ENCODE measurements at places on chromosomes 16 and 17. TPM values are rescaled to one million over a fixed set of nuclear protein-coding genes. Genes with fewer than 3 reads are reported as not detected.

The GCGR gene
- not detected for total RNA-seq

The EPX gene
- not detected for total RNA-seq

The SPATA32 gene
- not detected for total RNA-seq

The HOXB4 gene
- total RNA-seq, result not detected

The TK2 gene
- 20.0 TPM for total RNA-seq

The C16orf78 gene
- total RNA-seq, result not detected

The ZFPM1 gene
- total RNA-seq, result 1.2 TPM

The NPIPA8 gene
- 4.9 TPM for total RNA-seq

The CNGB1 gene
- total RNA-seq, result 1.2 TPM

The SCARF1 gene
- 3.3 TPM for total RNA-seq

The NPB gene
- total RNA-seq, result 1.2 TPM

The USP6 gene
- under 0.01 TPM for total RNA-seq

The SUZ12 gene
- total RNA-seq, result 35.1 TPM

The OTOP3 gene
- total RNA-seq, result not detected

The BAHCC1 gene
- total RNA-seq, result 5.7 TPM

The GAS2L2 gene
- total RNA-seq, result under 0.01 TPM

The KRTAP1-5 gene
- total RNA-seq, result not detected

The ZP2 gene
- total RNA-seq, result not detected

The DDX52 gene
- 35.9 TPM for total RNA-seq

The SLC5A10 gene
- not detected for total RNA-seq

The DCTN5 gene
- total RNA-seq, result 75.0 TPM

The KREMEN2 gene
- total RNA-seq, result not detected

The C16orf92 gene
- not detected for total RNA-seq

The TPPP3 gene
- total RNA-seq, result 2.0 TPM

The IFI35 gene
- 1.2 TPM for total RNA-seq

The XYLT1 gene
- 28.9 TPM for total RNA-seq

The TERB1 gene
- 0.41 TPM for total RNA-seq

The CCDC78 gene
- total RNA-seq, result 4.5 TPM

The TNP2 gene
- total RNA-seq, result not detected

The RPL26 gene
- total RNA-seq, result 4,449 TPM

The MYH3 gene
- 0.41 TPM for total RNA-seq

The FKBP10 gene
- 9.0 TPM for total RNA-seq

The CDH8 gene
- total RNA-seq, result 39.9 TPM

The TBC1D3H gene
- not detected for total RNA-seq

The INCA1 gene
- total RNA-seq, result not detected

The CYGB gene
- 3.3 TPM for total RNA-seq

The CHST5 gene
- 0.41 TPM for total RNA-seq

The GUCY2D gene
- total RNA-seq, result under 0.01 TPM

The EFCAB13 gene
- total RNA-seq, result 14.3 TPM

The CTRB1 gene
- total RNA-seq, result not detected

The SOST gene
- not detected for total RNA-seq

The LAT gene
- total RNA-seq, result 0.41 TPM

The KRTAP9-8 gene
- total RNA-seq, result not detected

The PABPN1L gene
- total RNA-seq, result not detected

The CA7 gene
- not detected for total RNA-seq

The SULT1A1 gene
- 5.7 TPM for total RNA-seq

The SPNS2 gene
- total RNA-seq, result 11.0 TPM

The TMEM186 gene
- 5.7 TPM for total RNA-seq

The ORC6 gene
- 6.5 TPM for total RNA-seq
